ENCODE measurements at places on chromosomes 11 and 22. TPM values are rescaled to one million over a fixed set of nuclear protein-coding genes. Genes with fewer than 3 reads are reported as not detected.

Gene CBLIF
- not detected for total RNA-seq

Gene MRGPRX1
- not detected for total RNA-seq

Gene MRGPRE
- not detected for total RNA-seq

Gene PKDREJ
- total RNA-seq = 0.09 TPM

Gene SLC3A2
- total RNA-seq = 174 TPM

Gene PARVB
- 30.6 TPM for total RNA-seq

Gene GPR83
- total RNA-seq = not detected
